ENCODE measurements at places on chromosomes 16 and 17.

DNA sequence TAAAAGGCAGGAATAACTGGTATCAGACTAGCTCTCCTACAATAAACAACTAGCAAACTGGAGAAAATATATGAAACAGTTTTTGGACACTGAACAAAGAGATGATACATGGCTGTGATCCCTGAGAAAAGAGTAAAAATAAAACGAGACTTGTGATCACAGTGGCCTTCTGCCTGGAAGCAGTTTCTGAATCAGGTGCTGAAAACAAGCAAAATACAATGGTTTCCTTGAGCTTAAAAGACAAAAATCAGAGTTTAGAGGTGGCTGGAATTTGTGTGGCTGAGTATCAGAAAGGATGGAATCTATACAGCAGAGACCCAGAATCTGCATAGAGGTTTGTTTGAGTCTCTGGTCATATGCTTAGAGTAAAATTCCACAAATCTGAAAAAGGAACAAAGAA, 242.5 kb upstream of the SOX9 start:
- DNase-seq, result no peak

- DNase-seq, result no peak
Observed at GRCh38 chr16:11121914-11122692, 133.9 kb downstream of the SOCS1 start.

GRCh38 chr16:31107465-31107867, 720 bp upstream of the BCKDK start:
- DNase-seq, result no peak

GRCh38 chr17:55663400-55663799, 59.3 kb downstream of the TMEM100 start:
- no peak for DNase-seq

DNA sequence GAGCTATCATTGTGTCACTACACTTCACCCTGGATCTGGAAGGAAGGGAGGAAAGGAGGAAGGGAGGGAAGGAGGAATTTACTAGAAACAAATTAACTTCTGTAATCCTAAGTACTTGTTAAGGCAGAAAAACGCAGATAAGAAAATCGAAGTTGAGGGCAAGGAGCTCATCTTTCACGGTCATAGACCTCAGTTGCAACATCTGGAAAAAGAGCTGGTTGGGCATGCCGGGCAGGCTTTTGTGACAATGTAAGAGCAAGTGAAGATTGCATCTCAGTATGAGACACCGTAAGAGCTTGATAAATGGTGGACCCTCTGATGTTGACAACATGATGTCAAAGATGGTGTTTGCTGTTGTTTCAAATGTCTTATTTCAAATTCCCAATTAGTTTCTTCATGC, 721.5 kb downstream of the MAF start:
- no peak for DNase-seq

DNA sequence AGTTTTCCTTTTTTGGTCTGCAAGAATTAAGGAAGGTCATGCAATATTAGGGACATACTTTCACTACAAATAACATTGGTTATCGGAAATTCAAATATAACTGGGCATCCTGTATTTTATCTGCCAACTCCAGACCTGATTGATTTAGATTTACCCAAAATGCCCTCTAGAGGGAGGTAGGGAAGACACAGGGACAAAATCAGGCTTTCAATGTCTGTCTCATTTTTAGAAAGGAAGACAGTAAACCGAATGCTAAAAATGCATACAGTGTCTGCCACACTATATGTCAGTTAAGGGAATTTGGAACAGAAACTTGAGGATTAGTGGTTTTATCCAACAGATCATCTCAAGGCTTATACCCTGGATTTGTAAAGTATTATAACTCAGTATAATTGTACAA, 161.7 kb upstream of the SOX9 start:
- DNase-seq, result no peak
